ENCODE measurements at places on chromosomes 5 and 9. TPM values are rescaled to one million over a fixed set of nuclear protein-coding genes. Genes with fewer than 3 reads are reported as not detected.
A peak's percentile ranks its signal among the peaks of the same experiment; 100 is the strongest.

- no peak for ATAC-seq
Observed at GRCh38 chr5:121288781-121289180, 562.9 kb upstream of the FTMT start.

- ATAC-seq, result no peak
Observed at GRCh38 chr5:52708463-52708862, 79.3 kb upstream of the ITGA1 start.

DNA sequence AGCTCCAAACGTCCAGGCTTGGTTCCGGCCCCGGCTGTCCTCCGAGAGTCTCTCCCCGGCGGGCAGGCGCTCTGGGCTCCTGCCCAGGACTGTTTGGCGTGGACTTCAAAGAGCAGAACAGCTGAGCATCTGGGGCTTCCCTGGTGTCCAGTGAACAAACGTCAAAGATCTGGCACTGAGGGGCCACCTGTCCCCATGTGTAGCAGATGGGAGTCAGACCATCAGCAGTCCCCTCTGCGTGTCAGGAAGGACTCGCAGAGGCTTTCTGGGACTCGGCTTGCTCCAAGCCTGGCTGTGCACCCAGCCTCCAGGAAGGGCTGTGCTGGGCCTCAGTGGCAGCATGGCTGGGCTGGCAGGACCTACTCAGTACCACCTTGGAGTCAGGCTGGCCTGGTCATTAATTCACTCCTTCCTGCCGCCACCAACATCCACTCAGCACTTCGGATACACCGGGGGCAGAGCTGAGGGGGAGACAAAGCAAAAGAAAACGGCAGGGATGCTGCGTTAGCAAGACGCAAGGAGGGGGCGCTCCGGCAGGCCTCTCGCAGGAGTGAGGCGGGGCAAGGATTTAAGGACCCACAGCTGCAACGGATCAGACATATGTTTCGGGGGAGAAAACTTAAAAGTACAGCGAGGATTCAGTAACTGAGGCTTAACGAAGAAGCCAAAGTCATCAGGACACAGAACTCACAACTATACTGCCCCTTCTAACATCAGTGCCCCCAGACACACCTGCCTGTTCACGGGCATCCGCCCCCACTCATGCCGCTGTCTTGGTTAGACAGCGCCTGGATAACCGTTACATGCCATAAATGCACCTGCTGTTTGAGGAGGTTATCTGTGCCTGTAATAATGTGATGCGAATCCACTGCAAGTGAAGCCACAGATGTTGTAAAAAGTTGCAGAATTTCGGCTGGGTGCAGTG lies 164.5 kb upstream of the PHYKPL start:
- ATAC-seq, result no peak

GRCh38 chr5:171484460-171484899 lies 65.0 kb downstream of the FGF18 start:
- no peak for ATAC-seq

DNA sequence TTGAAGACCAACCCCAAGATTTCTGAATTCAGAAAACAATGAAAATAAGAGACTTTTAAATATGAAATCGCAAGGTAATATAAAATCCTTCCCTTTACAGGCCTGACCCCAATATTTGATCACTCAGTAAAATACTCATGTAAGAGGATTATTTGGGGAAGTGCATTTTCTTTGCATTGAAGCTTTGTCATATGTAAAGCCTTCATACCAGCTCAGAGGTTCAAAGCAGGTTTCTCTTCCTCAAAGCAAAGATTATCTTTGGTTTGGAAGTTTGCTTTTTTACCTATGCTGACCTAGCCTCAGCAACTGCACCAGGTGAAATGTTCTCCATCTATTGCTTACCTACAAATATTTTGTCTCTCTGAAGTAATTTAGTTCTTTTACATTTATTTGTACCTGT lies 106.5 kb upstream of the PARP8 start:
- no peak for ATAC-seq

- ATAC-seq, result peak; percentile 54
Observed at GRCh38 chr5:43000111-43000840, 39.8 kb downstream of the ANXA2R start.

Gene MARCOL
- total RNA-seq, result not detected

- ATAC-seq, result no peak
Observed at GRCh38 chr5:141050622-141051520, at the start of gene PCDHB1. Gene PCDHB1 (plus strand): TSS chr5:141051374. CDS start chr5:141051471, 97 bp downstream.

DNA sequence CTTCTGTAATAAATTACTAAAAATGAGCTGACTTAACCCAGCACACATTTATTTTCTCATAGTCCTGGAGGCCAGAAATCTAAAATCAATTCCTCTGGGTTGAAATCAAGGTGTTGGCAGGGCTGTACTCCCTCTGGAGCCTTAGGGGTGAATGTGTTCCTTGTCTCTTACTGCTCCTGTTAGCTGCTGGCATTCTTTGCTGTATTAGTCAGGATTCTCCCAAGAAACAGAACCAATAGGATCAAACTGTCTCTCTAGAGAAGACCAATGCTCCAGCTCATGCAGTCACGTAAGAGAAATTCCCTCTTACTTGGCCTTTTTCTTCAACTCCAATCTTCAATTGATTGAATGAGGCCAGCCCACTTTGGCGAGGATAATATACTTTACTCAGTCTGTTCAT lies 15.3 kb upstream of the CD180 start:
- ATAC-seq, result no peak
